GM13976 (cell line): ENCODE measurements at places on chromosomes 4 and X.
A peak's percentile ranks its signal among the peaks of the same experiment; 100 is the strongest.

GRCh38 chrX:2698604-2699003 lies 7.5 kb downstream of the CD99 start:
- no peak for DNase-seq

GRCh38 chr4:7196288-7196651 lies 3.9 kb downstream of the SORCS2 start:
- no peak for DNase-seq

DNA sequence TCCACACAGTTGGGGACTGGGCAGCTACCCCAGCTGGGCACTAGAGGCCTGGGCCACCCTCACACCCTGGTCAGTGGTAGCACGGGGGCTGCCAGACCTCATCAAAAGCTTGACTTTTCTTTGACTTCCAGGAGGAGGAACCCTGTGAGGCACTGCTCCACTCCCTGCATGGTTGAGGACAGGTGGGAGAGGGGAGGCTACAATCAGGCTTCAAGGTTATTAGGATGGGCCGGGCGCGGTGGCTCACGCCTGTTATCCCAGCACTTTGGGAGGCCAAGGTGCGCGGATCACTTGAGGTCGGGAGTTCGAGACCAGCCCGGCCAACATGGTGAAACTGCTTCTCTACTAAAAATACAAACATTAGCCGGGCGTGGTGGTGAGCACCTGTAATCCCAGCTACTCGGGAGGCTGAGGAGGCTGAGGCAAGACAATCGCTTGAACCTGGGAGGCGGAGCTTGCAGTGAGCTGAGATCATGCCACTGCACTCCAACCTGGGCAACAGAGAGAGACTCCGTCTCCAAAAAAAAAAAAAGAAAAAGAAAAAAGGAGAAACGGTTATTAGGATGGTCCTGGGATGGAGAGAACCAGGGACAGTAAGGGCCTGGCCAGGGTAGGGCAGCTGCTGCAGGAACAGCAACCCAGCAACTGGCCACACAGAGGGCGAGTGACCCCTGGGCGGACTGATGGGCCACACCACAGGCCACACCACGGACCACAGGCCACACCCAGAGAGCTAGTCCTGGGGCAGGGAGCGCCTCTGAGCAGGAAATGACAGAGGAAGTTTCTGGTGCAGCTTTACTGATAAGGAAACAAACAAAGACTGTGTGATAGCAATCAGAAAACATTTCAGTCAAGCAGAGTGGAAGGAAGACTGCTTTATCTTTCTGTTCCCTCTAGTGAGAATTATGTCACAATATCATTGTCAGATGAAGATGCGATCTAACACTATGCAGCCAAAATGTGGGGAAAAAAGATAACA lies 20.5 kb upstream of the OPN1LW start:
- DNase-seq = peak; percentile 51

DNA sequence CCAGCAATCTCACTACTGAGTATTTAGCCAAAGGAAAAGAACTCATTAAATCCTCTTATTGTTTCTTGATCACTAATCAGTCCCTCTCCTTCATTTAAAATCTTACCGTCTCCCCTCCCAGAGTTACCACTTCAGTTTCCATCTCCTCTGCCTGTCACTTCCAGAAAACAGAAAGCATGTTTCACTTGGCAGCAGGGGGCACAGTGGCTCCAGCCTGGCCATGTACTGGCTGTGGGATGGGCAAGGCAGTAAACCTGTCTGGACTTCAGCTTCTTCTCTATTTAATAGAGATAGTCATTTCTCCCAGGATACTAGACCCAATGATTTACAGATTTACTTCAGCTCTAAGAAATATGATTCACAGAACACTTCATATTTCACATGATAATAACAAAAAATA lies 63.2 kb downstream of the CD40LG start:
- DNase-seq = no peak

- no peak for DNase-seq
These were observed 72.4 kb downstream of the COQ2 start for GRCh38 chr4:83212041-83212851.

DNA sequence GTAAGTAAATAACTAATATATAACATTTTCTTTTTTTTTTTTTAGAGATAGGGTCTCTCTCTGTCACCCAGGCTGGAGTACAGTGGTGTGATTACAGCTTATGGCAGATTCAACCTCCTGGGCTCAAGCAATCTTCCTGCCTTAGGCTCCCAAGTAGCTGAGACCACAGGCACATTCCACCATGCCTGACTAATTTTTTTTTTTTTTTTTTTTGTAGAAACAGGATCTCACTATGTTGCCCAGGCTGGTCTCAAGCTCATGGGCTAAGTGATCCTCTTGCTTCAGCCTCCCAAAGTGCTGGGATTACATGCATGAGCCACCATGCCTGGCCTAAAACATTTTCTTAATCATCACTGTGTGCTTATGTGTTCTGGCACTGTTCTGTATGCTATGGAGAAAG lies 32.8 kb downstream of the MGARP start:
- DNase-seq = no peak
